ENCODE measurements at places on chromosomes 6 and 20.

GRCh38 chr20:58896820-58897219, 44.3 kb downstream of the GNAS start:
- DNase-seq, result no peak

DNA sequence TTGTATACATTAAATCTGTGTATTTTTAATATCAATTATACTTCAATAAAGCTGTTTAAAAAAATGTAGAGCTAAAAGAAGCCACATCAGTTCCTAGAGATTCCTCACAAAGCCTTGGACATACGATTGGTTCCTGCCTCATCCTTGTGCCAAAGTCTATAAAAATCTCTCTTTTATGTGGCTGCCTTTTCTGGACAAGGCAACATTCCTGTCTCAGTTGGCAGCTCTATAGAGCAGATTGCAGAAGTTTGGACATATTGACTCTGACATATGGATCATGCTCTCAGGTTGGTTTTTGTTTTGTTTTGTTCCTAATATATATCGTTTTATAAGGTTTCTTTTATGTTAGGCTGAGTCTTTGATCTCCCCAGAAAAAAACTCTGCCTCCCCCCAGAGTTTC, 148.9 kb downstream of the MAFB start:
- no peak for DNase-seq

- no peak for DNase-seq
Measured at GRCh38 chr20:11076434-11077105, 402.8 kb upstream of the JAG1 start.

DNA sequence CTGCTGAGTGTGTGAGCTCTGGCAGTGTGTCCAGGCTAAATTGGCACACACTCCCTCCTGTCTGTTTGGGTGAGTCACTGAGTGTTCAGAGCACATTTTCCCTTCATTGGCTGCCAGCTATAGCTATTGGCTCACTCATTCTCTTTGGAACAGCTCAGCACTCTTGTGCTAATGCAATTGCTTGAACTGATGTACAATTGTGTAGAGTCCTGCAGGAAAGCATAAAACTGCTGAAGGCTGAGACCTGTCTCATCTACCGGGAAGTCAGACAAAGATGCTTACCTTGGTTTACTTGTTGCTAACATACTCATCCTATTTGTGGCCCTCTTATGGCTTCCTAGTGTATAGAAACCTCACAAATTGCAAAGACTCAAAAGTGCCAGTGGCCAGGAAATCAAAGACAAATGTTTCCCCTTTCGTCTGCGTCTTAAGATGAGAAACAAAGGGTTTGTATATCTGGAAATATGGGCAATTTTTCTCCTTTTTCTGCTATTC, 351.0 kb downstream of the BCKDHB start:
- DNase-seq, result no peak

GRCh38 chr6:90612313-90612680, 25.4 kb upstream of the MAP3K7 start:
- no peak for DNase-seq

GRCh38 chr20:25058051-25058846, at the start of gene ACSS1:
Gene ACSS1, minus strand, starts transcription at chr20:25058139. Its CDS starts 37 bp downstream, at chr20:25058102.
- DNase-seq, result no peak

DNA sequence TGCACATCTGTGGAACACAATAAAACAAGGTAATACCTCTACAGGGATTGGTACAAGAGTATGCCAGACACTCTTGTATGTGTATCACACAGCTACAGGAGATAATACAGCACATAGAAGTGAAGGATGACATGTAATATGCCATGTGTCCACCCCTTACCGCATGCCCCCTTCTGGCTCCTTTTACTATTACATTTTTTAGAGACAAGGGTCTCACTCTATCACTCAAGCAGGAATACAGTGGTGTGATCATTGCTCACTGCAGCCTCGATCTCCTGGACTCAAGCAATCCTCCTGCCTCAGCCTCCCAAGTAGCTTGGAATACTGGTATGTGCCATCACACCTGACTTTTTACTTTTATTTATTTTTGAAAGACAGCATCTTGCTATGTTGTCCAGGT, 4.2 kb upstream of the NCR3 start:
- no peak for DNase-seq

GRCh38 chr20:59647271-59647670, 42.9 kb downstream of the PHACTR3 start:
- no peak for DNase-seq

- DNase-seq, result no peak
Measured at GRCh38 chr6:80338201-80338836, 231.8 kb downstream of the BCKDHB start.

DNA sequence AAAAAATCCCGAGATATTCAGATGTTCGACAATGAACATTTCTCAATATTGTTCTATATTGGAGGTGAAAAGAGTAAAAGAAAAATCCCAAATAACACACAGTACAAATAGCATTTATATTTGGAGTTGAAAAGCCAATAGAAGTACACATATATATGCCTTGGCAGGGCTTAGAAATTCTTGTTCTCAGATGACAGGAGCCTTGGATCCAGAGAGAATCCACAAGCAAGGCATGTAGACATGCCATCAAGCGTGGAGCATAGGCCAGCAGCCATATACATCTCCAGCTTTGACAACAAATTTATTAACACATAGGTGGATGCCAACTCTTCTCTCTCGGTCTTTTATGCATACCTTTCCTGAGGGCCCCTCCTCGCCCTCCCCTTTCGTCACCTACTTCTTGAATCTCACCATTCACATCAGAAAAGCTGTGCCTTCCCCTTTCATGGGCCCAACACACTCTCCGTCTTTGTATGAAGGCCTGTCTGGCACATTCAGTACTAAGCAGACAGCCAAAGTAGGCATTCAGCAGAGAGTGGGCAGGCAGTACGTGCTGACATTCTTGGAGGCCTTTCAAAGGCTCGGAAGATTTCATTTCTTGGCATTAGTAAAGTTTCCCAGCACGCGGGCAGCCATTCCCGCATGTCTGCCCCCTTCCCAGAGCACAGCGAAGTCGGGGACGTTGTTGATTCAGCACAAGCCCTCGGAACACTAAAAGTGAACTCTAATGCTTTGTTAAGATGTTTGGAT, 18.2 kb downstream of the NEDD9 start:
- DNase-seq, result no peak

GRCh38 chr20:41173161-41173721, 35.9 kb downstream of the PLCG1 start:
- DNase-seq, result no peak

DNA sequence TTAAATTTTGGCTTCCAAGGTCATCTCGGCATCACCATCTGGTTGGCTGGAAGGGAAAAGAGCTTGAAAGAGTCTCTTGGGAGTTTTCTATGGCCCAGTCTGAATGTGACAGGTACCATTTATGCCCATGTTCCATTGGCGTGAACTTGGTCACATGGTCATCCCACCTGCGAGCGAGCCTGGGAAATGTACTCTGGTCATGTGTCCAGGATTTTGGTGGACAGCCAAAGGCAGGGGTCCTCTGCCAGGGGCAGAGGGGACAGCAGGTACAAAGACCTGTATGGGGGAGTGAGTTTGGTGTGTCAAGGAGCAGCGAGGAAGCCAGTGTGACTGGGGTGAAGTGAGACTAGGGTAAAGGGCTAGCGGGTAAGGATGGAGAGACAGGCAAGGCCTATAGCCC, 112.6 kb downstream of the CDC5L start:
- DNase-seq, result no peak

GRCh38 chr6:43774776-43775534, 4.9 kb downstream of the VEGFA start:
- DNase-seq, result no peak

DNA sequence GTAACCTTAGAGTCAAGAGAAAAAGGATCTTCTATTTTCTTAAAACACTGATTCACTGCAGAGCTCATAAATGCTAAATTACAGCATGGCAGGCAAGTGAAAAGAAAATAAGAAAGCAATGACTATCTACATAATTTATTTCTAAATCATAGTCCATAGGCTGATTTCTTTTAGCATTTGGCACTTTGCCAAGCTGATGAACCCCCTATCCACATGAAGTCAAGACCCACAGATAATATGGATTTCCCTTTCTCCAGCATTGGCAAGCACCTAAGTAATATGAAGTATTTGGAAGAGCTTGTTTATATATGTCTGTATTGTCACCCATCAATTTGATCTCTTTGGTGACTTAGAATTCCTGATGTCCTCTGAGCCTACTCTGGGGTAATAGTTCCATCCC, 47.9 kb upstream of the MRAP2 start:
- no peak for DNase-seq

DNA sequence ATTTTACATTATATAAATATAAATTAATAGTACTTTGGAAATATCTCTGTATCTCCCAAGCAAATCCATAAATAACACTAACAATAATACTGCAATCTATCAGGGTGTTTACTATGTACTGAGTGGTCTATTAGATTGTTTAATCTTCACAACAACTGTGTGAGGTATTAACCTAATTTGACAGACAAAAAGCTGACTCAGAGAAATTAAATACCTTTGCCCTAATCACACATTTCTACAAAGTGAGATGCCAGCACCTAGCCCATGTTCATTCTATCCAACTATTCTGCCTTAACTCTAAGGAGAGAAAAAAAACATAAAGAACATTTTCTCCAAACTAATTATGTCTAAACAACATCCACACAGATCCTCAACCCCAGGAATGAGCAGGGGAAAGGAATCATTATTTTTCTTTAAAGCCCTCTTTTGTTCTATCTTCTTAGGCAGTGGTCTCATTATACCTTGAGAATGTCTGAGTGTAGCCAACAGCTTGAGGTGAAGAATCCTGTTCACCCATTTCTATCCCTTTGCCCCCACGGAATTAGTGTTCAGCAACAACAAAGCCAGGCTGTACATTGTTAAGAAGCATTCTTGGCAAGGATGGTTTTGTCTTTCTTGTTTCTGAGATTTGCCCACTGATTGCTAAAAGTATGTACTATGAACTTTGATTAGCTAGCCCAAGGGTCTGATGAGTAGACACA, 42.7 kb downstream of the PRL start:
- no peak for DNase-seq

GRCh38 chr20:12528591-12529041, 480.2 kb upstream of the SPTLC3 start:
- no peak for DNase-seq

GRCh38 chr6:136618086-136618485, 67.9 kb upstream of the MAP7 start:
- no peak for DNase-seq

DNA sequence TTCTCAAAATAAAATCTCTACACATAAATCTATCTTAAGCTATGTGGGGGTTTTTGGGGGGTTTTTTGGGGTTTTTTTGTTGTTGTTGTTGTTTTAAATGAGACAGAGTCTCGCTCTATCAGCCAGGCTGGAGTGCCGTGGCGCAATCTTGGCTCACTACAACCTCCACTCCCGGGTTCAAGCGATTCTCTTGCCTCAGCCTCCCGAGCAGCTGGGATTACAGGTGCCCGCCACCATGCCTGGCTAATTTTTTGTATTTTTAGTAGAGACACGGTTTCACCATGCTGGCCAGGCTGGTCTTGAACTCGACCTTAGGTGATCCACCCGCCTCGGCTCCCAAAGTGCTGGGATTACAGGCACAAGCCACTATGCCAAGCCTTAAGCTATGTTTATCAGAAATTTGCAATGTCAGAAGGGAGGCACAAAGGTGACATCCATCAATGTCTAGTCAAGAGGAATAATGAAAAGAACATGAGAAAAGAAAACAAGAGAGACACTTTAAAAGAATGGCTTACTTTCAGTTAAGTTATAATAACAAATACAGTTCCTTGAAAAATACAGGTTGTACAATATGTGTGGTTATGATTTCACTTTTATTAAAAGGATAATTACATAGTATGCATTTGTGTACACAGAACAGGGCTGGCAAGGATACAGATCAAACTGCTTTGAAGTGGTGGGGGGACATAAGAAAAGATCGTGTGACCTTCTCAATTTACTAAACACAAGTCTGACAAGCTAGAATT, 28.6 kb downstream of the SLC23A2 start:
- no peak for DNase-seq

- DNase-seq, result no peak
Measured at GRCh38 chr20:50528804-50529351, 18.7 kb downstream of the PTPN1 start.

DNA sequence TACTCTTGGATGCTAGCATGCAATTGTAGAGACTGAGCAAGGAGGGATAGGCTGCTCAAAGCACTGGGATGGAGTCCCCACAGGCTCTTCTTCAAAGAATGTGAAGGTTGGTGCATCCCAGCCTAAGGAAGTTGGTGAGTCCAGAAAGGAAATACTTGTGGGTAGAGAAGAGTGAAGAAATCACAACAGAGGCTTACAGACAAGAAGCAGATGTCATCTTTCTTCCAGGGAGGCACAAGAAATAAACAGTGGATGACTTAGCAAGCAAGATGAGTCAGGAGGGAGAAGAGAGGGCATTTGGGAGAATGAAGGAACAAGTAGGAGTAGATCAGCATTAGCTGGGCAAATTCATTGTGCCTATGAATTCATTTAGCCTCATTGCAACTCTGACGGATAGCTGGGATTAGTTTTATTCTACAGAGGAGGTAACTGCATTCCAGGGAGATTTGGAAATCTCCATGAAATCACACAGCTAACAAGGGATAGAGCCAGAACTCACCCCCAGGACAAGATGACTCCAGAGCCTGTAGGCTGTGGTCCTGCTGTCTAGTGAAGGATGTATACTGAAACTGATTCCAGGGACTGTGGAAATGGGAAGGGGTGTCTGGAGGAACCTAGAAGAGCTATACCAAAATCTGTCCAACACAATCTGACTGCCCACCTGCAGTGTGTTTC, 125.8 kb upstream of the SPTLC3 start:
- no peak for DNase-seq

GRCh38 chr6:136873748-136874147, 48.4 kb upstream of the SLC35D3 start:
- DNase-seq, result no peak
